ENCODE measurements at places on chromosomes 2 and 18.
A peak's percentile ranks its signal among the peaks of the same experiment; 100 is the strongest.

DNA sequence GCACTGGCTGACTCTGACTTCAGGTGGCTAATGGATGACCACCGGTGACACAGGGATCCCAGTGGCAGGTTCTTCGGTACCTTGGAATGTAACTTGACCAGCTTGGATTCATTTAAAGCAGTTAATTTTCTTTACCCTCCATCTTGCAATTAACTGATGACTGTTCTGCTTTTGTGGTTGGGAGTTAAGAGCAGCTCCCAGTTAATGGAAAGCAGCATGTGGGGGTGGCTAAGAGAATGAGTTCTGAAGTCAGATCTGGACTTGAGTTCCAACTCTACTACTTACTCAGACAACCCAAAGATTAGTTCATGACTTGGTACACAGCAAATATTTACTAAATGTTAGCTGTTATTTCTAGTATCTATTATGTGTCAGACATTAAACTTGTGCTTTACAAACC lies 58.5 kb downstream of the FAM228A start:
- no peak for DNase-seq

- no peak for DNase-seq
These were observed 38.3 kb upstream of the ST3GAL5 start for GRCh38 chr2:85926931-85927661.

GRCh38 chr18:58545338-58546296 lies 83.3 kb downstream of the ALPK2 start:
- DNase-seq, result no peak

- no peak for DNase-seq
These were observed 28.6 kb downstream of the TTC21B start for GRCh38 chr2:165924946-165925345.

DNA sequence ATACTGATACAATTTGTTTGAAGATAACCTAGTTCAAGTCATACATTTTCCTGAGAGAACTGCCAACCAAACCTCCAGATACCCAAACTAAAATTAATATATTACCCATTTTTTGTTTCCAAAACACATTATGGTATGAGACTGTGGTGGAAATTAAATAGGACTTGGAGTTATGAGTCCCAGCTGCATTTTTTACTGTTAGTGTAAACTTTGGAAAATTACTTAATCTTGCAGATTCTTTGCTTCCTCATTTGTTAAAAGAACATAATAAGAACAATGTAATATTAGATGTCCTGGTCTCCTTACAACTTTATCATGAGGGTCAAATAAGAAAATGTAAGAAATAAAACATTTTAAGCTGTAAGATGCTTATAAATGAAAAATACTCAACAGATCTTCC lies 98.2 kb upstream of the TRIB2 start:
- DNase-seq, result no peak

DNA sequence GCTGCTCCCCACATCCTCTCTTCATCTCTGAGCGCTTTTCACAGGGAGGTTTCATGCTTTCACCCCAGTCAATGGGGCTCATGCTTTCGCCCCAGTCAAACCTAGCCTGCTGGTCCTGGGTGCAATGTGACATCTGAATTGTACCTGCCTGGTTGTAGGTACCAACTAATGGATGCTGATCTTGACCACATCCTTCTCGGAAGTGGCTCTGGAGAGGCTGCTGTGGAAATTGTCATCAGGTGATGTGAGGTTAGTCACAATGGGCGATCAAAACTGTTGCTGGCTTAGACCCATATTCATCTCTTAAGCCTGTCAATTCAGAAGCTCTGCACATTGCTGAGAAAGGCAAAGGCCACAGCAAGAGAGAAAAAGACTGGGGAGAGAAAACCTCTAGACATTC lies 32.7 kb upstream of the ALKAL2 start:
- DNase-seq, result no peak

- no peak for DNase-seq
These were observed 29.2 kb downstream of the ZNF516 start for GRCh38 chr18:76465630-76466409.

- no peak for DNase-seq
These were observed 274.5 kb downstream of the PIK3C3 start for GRCh38 chr18:42229211-42230210.

DNA sequence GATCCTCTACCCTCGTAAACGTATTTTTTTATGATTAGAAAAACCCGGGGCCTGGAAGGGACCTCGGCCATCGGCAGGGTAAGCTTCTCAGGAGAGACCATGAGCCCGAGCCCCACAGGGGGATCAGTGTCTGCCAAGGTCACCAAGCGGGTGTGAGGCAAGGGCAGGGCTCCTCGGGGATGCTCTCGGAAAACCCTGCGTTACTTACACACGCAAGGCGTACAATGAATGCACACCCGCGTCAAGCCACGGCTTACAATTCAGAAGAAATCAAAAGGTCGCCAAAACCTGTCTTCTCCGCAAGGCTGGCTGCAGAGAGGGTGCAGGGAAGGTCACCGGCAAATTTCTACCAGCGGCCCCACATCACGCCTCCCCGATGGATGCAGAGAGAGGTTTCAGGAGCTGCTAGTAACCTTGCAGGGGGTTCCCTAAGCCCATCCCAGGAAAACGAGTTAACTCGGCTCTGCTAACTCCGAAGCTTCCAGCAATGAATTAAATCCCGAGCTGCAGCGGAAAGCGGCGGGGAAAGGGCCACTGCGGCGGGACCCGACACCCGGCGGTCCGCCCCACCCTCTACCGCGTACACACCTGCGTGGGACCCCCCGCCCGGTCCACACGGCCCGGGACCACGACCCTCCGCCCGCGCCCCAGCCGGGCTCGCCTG lies 638 bp downstream of the ST3GAL5 start:
- peak; percentile 55 for DNase-seq

DNA sequence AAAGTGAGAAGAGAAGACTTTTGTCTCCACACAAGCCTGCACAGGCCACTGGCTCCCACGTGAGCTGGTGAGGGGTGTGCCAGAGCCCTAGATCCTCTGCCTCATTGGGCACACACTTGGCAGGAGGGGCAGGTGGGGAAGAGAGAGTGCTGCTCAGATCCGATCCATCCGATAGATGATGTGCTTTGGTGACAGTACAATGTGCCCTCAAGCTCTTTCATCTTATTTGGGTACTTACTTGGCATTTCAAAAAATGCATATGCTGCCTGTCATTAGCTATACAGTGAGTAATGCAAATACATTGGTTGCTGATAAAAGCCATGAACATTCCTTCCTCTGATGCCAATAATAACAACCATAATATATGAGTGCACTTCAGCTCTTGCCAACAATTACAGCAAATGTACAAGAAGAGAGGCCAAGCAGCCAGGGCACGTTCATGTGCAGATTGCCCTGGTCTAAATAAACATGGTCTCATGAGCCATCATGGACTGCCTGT lies 255.3 kb downstream of the VAPA start:
- no peak for DNase-seq

DNA sequence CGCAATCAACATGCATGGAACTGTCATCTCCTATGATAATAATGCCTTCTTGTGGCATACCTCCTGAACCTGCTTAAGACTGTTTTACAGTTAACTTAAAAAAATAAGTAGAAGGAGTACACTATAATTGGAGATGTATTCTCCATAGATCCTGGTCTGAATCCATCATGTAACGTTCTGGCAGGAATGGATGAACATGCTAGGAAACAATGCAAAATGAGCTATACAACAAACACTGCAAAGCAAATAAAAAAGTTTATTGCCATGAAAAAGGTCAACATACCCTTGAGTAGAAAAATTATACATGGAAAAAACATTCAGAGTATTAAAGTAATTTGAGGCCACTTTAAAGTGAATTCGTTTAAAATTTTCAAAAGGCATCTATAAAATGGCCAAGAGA lies 71.5 kb upstream of the SCN7A start:
- DNase-seq, result no peak

DNA sequence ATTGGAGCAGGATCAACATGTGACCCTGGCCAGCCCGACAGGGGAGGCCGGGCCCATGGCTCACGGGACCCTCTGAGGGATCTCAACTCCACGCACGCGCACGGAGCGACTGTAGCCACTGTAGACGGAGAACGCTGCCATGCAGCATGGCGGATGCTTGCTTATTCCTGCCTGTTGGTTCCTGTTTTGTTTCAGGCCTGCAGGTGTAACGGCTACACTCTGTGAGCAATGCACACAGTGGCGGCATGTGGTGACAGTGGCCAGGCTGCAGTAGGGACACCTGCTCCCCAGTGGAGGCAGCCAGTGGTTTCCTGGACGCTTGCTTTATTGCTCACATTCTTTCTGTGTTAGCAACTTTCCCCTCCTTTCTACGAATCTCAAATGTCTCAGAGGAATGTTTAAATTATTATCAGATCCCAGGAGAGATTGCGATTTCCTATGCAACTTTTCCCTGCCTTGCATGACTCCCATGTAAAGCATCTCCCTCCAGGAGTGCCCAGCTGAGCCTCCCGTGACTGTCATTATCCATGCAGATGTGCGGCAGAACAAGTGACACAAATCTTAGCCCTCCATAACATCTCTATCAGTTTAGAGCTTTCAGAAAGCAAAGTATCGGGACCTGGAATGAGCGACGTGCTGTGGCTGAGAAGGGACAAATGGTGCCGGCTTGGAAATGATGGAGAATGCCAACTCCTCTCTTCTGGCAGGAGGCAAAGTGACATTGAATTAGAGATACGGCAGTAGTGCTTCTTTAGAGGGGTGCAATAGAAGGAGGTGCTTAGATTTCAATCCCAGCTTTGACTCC lies 209.7 kb downstream of the ASB1 start:
- no peak for DNase-seq

DNA sequence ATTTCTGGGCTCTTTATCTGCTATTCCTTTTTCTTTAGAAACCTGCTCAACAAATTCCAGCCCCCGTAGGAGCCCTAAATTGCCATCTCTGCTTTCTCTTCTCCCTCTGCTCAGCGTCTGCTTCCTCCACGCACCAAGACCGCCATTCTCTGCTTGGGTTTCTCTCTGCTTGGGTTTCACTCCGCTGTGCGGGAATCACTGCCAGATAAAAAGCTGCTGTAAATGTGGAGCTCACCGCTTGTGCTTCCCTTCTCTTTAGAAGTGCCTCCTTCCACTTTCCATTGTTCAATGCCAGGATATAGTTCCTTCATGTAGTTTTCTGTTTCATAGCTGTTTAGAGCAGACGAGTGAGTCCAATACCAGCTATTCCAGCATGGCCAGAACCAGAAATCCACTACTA lies 45.9 kb downstream of the TMEM237 start:
- DNase-seq, result no peak

GRCh38 chr2:217709478-217710210 lies 293.2 kb downstream of the TNS1 start:
- no peak for DNase-seq

GRCh38 chr18:6313415-6313814 lies 101.3 kb downstream of the L3MBTL4 start:
- DNase-seq, result no peak

GRCh38 chr2:215507836-215508235 lies 72.0 kb upstream of the FN1 start:
- DNase-seq, result no peak

DNA sequence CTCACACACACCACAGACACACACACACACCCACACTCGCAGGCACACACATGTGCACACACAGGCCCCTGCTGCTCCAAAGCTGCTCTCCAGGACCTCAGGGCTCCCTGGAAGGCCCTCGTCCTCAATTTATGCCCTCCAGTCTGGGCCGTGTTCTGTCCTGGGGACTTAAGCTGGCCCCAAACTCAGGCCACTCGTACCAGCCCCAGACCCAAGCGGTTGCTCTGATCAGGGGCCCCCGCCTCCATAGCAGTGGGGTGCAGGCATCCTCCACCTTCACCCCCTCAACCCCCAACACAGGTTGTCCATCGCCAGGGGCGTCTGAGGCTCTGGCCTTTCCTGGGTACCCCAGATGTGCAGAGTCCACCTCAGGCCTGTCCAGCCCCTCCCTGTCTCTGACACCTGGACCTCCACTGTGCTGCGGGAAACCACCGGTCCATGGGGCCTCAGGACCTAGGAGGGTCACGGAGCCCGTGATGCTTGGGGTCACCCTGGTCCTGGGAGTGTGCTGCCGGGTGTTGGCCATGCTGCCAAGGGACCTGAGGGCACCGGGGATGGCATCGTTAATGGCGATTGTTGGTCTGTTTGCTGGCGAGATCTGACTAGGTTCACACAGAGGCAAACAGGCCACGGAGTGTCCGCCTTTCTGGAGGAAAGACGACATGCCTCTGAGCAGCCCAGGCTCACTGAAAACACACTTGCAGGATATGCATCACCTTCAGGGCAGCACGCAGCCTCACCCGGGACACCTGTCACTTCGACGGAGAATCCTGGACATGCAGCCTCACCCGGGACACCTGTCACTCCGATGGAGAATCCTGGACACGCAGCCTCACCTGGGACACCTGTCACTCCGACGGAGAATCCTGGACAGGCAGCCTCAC lies 155.6 kb downstream of the NDUFA10 start:
- no peak for DNase-seq

GRCh38 chr2:69843993-69844392 lies 14.5 kb downstream of the GMCL1 start:
- no peak for DNase-seq

DNA sequence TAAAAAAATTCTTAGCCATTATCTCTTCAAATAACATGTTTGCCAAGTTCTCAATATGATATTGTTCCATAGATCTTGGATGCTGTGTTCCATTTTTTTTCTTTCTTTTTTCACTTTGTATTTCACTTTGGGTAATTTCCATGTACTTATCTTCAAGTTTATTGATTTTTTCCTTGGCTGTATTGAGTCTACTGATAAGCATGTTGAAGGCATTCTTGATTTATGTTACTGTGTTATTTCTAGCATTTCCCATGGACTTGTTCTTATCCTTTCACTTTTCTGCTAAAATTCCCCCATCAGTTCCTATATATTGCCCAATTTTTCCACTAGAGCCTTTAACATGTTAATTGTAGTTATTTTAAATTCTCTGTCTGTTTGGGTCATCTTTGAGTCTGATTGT lies 50.8 kb upstream of the CHN1 start:
- no peak for DNase-seq

DNA sequence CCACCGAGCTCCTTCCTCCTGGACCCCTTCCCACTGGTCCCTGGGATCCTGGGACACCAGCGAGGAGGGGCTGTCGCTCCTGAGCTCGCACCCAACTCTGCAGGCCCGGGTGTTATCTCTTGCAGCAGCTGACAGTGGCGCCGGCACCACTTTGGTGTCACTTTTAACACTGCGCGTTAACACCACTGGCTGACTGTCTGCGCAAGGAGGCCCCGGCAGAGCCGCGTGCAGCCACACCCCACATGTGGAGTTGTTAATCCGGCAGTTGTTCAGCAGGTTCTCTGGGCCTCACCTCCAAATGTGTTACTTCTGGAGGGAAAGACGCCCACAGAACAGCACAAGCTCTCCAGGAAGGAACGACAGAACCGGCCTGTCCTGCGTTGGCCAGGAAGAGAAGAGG lies 155.0 kb upstream of the GLI2 start:
- no peak for DNase-seq

- DNase-seq, result no peak
These were observed at the start of gene TYMS for GRCh38 chr18:657311-658000. Gene TYMS (plus strand): TSS chr18:657653. CDS start chr18:657743, 90 bp downstream.
